Stimulated activated CD4-positive, alpha-beta T cell treated with anti-CD3 and anti-CD28 coated beads, TNF-alpha, amount 100 ng/mL, for 24 hours (primary cell): ENCODE measurements at places on chromosomes 6 and 20.

DNA sequence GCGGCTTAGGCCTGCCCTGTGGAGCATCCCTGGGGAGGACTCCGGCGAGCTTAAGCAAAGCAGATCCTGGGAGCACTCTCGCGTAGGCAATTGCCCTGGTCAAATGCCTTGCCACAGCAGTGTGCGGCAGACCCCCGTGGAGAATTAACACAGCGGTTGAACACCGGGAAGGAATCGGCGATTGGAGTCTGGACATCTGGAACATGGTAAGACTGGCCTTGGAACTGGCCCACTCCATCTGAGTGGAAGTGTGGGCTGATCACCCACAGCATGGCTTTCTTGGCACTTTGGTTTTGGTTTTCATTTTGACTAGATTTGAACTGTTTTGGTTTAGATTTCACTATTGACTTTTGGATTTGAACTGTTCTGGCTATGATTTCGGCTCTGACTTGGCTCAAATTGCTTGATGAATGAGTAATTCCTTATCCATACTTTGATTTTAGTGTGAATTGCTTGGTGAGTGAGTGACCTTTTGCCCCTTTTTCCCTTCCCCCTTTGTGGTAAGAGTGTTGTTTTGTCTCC is 300.7 kb downstream of the RNGTT start:
- no peak for DNase-seq

DNA sequence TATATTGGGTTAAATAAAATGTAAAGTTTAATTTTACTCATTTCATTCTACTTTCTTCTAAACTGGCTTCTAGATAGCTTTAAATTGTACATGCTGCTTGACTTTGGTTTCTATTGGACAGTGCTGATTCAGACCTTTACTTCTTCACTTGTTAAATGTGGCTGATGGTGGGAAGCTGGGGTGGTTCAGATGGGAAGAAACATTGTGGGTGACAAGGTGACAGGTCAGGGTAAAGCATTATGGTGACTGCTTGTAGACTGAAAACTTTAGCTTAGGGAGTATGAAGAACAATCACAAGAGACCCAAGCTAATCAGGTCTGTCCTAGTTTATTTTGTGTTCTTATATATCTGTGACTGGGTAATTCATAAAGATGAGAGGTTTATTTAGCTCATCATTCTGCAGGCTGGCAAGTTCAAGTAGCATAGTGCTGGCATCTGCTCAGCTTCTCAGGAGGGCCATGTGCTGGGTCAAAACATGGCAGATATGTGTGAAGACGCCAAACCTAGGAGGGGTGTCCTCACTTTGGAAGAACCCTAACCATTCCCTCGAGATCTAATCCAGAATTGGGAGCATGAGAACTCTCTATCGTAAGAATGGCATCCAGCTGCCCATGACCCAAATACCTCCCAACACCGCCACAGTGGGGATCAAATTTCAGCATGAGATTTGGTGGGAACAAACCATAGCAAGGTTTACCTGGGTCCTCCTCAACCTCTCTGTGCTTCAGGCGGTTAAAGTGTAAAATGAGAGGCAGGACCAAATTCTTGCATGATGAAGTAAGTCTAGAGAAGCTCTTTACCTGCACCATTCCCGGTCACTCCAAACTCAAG is 102.8 kb downstream of the FYN start:
- DNase-seq, result no peak

- no peak for DNase-seq
Measured at GRCh38 chr20:63321148-63321831, 28.3 kb downstream of the COL20A1 start.

DNA sequence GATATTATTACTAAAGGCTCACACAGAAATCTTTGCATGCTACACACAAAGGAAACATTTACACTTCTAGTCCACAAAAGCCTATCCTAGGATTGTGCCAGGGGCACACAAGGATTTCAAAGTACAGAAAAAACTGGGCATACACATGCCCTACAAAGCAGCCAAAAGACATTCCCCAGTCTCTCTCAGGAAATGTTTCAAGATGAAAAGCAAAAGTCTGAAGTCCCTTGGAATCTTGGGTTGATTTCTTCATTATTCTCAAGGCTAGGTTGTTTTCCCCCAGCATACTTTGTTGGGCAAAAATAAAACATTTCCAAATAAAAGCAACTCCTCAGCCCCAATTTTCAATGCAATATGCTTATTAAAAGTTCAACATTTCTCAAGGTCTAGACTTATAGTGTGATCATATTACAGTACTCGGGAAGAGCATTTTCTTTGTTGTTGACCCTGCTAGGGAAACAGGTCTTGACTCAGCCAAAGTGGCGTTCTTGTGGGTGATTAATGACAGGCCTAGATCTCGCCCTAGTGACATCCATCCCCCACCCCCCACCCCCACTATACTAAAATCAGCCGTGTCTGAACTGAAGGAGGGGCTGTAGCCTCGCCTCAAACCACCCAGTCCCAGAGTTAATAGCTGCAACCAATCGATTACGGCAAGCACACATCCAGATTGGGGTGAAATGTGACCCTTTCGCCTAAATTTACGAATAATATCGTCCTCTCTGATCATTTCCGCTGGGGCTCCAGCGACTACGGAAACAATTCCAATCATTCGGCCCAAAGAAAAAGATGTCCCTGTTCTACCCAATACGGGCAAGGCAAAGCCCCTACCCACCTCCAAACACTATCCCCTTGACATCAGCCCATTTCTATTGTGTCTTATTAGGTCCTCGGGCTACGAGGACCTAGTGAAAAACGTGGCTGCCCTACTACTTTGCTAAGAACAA is 1.4 kb downstream of the AKIRIN2 start:
- peak; percentile 6 for DNase-seq

- no peak for DNase-seq
Measured at GRCh38 chr6:154399097-154399496, 42.5 kb upstream of the IPCEF1 start.

DNA sequence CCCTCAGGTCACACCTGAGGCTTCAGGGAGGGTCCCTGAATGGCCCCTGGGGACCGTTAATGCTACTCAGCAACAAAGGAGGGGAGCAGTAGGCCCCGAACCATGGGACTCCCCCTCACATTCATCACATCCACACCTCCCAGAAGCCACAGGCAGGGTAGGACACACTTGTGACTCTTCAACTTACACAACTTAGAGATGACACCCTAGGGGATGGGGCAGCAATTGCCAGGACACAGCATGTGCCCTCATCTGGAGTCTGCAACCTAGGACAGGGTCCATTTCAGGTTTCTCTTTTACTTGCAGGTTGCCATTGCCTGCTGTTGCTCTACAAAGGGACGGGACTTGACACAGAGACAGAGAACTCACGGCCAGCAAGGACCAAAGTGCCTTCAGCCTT is 770 bp downstream of the ULBP3 start:
- DNase-seq, result no peak

- no peak for DNase-seq
Measured at GRCh38 chr6:148968771-148969602, 222.2 kb downstream of the UST start.

- DNase-seq, result no peak
Measured at GRCh38 chr6:19869464-19869863, 32.3 kb downstream of the ID4 start.

- no peak for DNase-seq
Measured at GRCh38 chr20:10611357-10611756, 62.4 kb downstream of the JAG1 start.

- DNase-seq, result no peak
Measured at GRCh38 chr6:36963451-36964290, 9.1 kb downstream of the PI16 start.

GRCh38 chr20:1684872-1685271 is 27.3 kb upstream of the SIRPG start:
- DNase-seq, result no peak

DNA sequence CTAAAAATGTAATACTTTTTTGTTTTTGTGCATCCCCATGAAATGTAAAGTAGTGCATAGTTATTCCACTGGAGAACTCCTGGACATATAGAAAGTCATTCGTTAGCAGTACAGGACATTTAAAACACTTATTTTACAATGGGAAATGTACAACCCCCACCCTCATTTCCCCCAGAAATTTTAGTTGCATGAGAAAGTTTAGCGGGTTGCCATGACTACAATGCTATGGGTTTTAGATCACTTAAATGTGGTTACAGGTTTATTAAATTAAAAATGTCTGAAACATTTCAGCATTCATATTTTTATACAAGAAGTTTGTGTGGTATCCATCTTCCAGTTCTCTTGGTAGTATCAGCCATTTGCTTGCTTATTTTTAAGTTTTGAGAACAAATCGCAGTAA is 54.9 kb upstream of the TRAF3IP2 start:
- DNase-seq, result no peak

- no peak for DNase-seq
Measured at GRCh38 chr6:104591573-104592334, 268.0 kb downstream of the HACE1 start.

GRCh38 chr20:50295762-50296449 is 105.3 kb downstream of the CEBPB start:
- DNase-seq, result no peak

DNA sequence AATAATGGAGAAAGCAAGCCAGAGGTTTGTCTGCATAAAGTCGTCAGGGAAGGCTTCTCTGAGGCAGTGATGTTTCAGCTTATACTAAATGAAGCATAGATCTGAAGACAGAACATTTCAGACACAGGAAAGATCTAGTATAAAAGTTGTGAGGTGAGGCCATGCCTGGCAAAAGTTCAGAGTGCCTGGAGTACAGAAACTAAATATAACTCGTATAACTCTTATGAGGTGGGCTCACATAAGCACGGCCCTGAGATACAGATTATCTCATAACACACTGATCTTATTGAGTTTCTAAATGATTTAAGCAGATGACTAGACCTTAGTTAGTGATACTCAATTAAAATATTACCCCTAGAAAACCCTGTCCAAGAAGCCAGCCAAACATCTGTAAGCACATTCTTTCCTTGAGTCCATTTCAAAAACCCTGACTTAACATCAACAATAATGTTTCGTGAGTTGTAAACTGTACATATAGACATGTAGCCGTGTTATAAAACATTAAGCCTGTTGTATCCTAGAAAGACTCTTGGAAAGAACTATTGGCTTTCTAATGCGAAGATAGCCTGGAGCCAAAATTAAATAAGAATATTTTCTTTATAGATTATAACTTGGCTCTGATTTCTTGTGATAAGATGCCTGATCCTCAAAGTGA is 667.6 kb downstream of the TENT5A start:
- no peak for DNase-seq

- DNase-seq, result no peak
Measured at GRCh38 chr20:62413896-62414481, 6.9 kb upstream of the CABLES2 start.
